ENCODE measurements at places on chromosomes 2 and 18.

GRCh38 chr18:37873416-37873815, 307.8 kb upstream of the CELF4 start:
- DNase-seq, result no peak

- no peak for DNase-seq
These were observed 96.5 kb downstream of the SEPTIN10 start for GRCh38 chr2:109517118-109517889.

DNA sequence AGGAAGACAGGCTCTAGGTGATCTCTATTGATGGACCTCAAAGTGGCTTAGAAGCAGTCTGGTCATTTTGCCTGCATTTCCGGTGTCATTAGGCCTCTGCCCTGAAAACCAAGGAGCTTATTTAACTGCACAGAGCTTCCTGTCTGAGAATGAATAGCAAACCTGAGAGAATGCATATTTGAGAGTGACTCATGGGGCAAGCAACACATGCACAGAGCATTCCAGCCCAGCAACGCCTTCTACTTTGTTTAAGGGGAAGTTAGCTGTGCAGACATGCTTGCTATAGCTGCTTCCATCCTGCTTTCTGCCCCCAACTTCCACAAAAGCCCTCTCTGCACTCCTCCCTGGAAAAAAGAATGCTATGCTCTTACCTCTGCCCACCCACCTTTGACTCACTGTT, 232.8 kb downstream of the GRB14 start:
- DNase-seq, result peak; percentile 53

GRCh38 chr2:43176449-43176848, 50.0 kb downstream of the ZFP36L2 start:
- DNase-seq, result no peak

DNA sequence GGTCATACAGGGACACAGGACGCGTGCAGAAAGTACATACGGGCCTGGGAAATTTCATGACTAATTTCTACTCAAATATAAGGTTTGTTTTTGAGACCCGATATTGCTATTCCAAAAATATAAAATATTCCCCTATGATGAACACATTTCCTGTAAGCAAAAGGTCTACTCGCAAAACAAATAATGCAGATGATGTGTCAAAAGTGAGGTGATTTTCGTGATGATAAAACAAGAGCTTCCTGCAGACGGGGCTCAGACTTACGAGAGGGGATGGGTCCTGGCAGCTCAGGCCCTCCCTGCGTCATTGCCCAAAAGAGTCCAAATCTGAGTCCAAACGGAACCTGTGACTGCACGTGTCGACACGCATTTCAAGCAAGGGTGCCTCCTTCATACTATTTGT, 62.7 kb downstream of the MBP start:
- DNase-seq, result no peak

Data from amniotic stem cell (primary cell).